ENCODE measurements at places on chromosomes 1 and 21.

DNA sequence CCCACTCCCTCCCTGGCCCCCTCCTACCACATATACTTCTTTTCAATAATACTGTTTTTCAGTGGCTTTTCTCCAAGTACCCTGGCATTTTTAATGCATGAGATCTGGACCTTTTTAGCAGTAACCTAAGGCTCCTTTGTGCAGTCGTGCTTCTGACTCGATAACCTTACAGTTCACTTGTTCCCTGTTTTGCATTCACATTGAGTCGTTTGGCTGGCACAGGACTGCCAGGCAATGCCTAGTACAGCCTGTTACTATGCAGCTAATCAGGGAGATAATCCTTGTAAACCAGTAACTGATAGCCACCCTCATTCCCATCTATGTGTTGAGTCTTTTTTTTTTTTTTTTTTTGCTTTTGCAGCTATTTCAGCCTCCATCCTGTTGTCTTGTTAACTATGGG is 3.7 kb downstream of the ATP1B1 start:
- no peak for DNase-seq

GRCh38 chr1:181992072-181992471 is 69.4 kb downstream of the ZNF648 start:
- no peak for DNase-seq

DNA sequence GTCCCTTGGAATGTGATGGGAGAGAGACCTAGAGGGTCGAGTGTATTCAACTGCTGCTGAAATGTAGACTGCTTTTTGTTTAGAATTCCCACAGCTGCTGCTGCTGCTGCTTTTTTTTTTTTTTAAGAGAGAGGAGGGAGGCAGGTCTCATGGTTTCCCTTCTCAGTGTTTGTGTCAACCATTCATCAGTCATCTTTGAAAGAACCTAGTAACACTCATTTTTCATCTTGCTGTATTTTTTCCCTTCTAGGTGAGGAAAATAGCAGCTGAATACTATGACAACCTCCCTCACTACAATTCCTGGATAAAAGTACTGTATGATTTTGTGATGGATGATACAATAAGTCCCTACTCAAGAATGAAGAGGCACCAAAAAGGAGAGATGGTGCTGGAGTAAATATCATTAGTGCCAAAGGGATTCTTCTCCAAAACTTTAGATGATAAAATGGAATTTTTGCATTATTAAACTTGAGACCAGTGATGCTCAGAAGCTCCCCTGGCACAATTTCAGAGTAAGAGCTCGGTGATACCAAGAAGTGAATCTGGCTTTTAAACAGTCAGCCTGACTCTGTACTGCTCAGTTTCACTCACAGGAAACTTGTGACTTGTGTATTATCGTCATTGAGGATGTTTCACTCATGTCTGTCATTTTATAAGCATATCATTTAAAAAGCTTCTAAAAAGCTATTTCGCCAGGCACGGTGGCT is 9.2 kb downstream of the DEGS1 start:
- no peak for DNase-seq

GRCh38 chr1:103108376-103109150 is at the start of gene COL11A1:
Gene COL11A1, minus strand, starts transcription at chr1:103108522. Its CDS starts 344 bp downstream, at chr1:103108178.
- DNase-seq: peak; percentile 4

DNA sequence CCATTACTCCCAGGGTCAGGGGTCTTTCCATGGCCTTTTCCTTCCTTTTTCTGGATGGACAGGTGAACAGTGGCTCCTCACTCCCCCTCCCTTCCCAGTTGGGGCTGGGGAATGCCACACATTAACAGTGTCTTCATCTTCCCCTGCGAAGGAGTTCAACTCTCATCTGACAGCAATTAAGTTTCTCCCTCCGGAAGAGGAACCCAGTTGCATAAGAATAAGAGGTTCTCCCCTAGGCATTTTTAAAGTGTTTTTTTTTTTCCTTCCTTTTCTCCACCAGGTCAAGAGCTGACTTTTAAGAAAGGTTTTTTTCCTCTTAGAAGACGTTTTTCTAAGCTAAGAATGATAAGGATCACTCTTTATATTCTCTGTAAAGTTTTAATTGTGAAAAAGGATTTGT is 42.3 kb upstream of the FASLG start:
- no peak for DNase-seq

DNA sequence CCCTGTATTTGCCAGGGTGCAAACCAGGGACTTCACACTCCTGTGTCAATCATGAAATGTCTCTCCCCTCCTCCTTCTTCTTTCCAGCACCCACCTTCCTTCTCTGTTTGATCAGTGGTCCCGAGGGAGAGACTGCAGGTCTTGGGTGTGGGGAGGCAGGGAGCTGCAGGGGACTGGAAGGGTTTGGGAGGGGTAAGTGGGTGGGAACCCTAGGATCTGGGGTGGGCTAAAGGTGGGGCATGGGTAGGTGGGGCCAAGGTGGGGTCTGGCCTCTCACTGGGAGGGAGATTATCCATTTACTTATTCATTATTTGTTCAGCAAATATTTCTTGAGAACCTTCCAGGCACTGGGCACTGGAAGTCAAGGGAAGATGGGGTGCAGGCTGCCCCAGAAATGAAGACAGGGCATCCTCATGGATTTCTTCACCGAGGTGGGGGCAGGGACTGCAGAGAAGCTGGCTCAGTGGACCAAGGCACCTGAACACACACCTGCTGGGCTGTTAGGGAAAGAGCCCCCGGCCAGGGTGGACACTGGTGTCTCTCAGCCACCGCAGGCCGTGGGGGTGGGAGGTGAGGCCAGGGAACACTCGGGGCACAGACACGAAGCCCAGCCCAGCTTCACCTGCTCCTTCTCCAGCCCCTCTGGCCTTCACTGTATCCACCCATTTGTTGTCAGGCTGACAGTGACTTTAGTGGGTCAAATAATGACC is 193.9 kb upstream of the C1orf174 start:
- DNase-seq: no peak

GRCh38 chr21:32562915-32563314 is 22.4 kb downstream of the TCP10L start:
- no peak for DNase-seq

- no peak for DNase-seq
Observed at GRCh38 chr1:168731244-168731953, 2.4 kb upstream of the DPT start.

GRCh38 chr1:52140633-52141512 is 1.0 kb upstream of the ZFYVE9 start:
- DNase-seq: no peak

- DNase-seq: no peak
Observed at GRCh38 chr1:221963742-221964141, 221.9 kb upstream of the DUSP10 start.

GRCh38 chr1:84571150-84571535 is 3.1 kb downstream of the CTBS start:
- DNase-seq: no peak

DNA sequence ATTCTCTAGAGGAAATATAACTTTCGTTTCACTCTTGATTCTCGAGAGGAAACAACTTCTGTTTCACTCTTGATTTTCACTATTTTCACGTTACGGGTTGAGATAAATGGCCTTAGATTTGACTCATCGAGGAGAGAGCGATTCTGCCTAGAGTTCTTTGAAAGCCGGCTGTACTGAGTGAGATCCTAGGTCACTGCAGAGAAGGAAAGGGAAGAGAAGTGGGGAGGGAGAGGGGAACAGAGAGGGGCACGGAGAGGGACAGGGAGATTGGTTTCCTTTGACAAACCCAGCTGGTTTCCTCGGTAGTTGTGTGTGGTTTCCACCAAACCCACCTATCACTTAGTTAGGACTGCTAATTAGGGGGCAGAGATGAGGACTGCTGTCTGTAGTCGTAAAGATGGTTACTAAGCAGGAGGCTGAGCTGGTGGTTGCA is 21.6 kb upstream of the GPR137B start:
- DNase-seq: no peak

DNA sequence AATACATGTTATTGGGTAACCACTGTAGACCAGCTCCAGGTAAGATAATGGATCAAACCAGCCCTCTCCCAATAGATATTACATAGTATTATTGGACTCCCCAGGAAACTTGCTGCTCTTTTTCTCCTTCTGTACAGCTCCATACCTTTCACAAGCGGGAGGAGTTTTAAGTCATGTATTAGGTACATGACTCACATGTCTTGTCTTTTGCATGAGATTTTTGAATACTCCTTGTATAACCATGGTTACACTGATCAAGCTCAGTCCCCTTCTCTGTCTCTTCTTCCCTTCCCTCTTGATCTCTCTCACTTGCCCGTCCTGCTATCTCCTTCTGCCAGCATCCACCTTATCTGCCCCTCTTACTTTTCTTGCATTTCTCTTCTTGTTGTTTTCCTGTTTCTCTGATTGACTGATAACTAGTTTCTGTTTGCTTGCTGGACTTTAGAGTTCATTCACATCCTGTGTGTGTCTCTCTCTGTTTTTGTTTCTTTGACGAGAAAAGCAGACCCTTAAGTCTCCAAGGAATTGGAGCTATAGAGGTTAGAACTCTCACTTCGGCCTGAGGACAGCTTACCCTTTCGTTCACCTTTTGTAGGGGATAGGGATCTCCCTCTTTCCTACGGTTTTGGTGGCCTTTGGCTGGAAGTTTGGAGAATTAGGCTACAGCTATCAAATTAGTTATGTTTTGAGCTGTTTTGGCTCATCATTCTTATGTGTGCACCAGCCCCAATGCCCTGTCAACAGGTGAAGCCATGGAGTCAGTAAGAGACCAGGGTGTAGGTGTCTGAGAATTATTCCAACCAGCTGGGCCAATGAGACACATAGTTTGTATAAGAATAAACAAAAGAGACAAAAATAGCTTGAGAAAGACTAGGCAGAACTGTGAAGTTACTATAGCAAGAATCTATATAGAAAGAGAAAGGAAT is 49.0 kb upstream of the ASB17 start:
- no peak for DNase-seq
